ENCODE measurements at places on chromosomes 11 and 22.

DNA sequence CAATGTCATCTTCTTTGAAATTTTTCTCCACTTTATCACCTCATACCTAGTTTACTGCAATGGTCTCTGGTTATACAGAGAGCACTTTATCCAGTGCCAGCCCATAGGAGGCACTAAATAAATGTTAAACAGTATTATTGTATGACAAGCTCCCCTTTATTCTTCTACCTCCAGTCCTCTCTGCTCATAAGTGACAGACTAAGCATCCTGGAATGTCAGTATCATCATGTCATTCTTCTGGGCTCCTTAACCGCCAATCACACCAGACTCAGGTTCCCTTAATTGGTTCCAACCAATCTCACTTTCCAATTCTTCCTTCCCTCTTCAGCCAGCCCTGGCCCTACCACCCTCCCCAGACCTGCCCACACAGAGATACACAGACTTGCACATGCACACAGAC, 93.1 kb downstream of the RPL27A start:
- DNase-seq, result no peak

- DNase-seq, result no peak
Observed at GRCh38 chr22:44187652-44188230, 7.0 kb downstream of the PARVG start.

GRCh38 chr22:33832558-33833151, 87.6 kb downstream of the LARGE1 start:
- no peak for DNase-seq

DNA sequence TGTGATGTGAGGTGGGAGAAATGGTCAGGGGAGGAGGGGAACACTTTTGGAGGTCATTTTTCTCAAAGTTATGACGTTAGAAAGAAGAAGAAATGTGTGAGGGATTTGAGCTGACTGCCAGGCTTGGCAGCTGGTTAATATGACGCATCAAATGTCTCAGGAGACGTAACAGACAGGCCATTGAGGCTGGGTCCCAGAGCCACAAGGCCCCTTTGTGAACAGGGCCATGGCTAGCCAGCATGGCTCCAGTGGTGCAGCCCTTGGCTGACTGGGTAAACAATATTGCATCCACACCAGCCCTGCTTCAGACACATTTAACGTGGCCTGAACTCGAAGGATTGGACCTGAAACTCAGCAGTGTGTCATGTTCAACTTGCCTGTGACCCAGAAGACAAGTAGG, 34.3 kb downstream of the AMOTL1 start:
- DNase-seq, result no peak

DNA sequence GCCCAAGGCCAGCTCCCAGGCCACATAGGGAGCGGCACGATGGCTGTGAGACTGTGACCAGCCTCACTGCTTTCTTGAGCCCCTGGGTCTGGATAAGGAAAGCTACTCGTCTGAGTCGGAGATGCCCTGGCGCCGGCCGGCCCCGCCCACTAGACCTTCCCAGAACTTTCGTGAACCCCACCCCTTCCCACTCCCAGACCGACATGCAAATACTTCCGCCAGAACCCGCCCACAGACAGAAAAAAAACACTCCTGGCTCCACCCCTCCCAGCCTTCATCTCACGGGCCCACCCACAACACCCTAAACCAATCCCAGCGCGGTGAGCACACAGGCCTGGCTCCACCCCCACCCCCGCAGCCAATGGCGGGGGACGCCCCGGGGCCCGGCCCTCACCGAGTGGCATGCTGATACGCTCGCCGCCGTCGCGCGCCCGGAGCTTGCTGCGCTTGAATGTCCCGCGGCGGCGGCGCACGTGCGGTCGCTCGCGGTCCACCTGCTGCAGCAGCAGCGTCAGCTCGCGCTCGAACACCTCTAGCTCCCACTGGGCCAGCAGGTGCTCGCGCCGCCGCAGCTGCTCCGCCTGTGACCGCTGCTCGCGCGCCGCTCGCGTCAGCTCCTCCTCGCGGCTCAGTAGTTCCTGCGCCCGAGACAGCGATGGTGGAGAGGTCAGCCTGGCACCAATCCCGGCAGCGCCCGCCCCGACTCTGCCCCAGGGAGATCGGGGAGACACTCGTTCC, 7.0 kb downstream of the MAP3K11 start:
- DNase-seq, result no peak

GRCh38 chr11:128053981-128054931, 533.1 kb downstream of the ETS1 start:
- no peak for DNase-seq

DNA sequence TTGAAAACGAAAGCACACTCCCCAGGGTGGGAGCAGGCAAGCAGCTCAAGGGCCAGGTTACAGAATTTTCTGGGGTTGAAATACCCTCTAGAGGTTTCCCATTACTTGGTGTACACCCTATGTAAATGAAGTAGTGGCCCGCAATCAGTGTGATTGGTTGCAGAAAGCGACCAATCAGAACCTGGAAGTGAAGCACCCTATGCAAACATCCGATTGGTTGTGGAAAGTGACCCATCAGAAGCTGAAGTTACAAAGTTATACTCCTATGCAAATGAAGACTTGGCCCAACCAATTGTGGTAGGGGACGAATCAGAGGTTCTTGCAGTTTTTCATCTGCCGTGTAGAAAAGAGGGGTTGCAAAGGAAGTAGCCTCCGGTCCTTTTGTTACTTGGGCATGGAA, 19.2 kb downstream of the PRR5 start:
- no peak for DNase-seq

- DNase-seq, result no peak
Observed at GRCh38 chr22:47604563-47604962, 842.1 kb downstream of the TBC1D22A start.

GRCh38 chr22:27692243-27692642, 109.3 kb downstream of the MN1 start:
- no peak for DNase-seq

DNA sequence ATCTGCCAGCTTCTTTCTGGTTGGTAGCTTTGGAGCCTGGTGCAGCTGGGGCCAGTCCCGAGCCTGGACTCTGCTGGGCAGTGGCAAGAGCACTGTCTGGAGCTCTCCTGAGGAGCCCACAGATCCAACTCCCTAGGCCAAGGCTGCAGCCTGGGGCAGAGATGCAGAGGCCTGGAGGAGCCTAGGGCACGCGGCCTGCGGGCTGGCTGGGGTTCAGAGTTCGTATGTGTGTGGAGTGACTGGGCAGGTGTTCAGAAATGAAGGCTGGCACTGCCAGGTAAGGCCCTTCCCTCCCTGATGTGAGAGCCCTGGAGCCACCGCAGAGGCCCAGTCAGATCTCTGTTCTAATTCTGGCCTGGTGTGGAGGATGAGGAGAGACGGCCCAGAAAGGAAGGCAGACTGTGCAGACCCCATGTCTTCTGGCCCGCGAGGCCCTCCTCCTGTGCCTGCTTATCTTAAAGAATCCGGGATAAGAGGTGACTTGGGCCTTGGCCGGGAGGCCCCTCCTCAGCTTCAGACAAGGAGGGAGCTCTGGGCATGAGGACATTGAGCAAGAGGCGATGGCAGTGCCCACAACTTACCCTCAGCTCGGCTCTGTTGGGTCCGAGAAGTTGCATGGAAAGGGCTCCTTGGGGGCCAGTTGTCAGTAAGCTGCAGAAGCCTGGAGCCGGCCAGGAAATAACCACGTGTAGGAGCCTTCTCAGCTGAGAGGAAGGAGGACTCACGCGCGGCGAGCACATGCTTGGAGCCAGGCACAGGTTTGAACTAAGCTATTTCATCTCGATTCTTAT, 62.2 kb upstream of the B3GAT1 start:
- no peak for DNase-seq

GRCh38 chr11:326592-326841, 5.9 kb upstream of the IFITM3 start:
- DNase-seq, result no peak

DNA sequence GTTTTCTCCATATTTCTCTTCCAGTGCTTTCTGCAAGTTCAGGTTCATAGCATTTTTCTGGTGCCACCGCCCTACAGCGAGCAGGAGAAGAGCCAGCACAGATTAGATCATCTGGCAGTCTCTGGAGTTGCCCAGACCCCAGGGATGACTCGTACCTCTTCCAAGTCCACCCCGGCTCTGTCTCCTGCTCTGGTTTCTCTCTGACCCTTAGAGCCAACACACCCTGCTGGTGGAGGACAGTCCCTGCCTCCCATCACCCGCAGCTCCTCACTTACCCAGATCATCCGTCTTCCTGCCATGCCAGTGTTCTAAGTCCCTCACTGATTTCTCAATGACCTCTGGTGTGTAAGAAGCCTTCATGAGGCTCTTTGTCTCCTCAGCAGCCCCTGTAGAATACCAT, 28.0 kb downstream of the TST start:
- no peak for DNase-seq

DNA sequence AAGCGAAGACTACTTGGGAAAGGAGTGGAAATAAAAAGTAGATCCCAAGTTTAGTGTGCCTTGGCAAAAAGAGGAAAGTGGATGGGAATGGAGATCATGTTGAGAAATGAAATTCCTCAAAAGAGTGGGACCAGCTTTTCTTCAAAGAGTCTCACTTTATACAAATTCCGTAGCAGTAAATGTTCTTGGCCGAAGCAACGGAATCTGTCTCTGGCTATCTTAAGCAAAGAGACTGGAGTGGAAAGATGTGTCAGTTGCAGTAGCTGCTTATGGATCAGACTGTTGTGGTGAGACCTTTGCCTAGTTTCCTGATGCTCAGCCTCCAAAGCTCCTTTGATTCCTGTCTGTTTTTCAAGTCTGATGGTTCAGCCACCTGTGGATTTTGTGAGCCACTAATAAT, 73.6 kb downstream of the CSTPP1 start:
- DNase-seq, result no peak

- DNase-seq, result no peak
Observed at GRCh38 chr11:19919050-19919561, 206.5 kb downstream of the NAV2 start.

DNA sequence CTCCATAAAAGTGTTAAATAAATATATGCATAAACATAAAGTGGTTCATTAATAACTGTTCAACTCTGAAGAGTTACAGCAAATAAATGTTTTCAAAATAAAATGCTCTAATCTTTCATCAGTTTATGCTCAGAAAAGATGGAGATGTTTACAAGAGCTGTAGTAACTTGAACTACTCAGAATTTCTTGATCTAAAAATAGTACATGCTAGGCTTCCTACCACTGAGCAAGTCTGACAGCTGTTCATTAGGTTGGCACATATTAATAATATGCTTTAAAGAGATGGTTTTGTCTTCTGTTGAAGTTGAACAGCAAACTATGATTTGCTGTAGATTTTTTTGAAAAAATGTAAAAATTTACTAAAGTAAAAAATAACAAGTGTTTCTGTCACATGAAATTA, 10.8 kb upstream of the SLN start:
- DNase-seq, result no peak

DNA sequence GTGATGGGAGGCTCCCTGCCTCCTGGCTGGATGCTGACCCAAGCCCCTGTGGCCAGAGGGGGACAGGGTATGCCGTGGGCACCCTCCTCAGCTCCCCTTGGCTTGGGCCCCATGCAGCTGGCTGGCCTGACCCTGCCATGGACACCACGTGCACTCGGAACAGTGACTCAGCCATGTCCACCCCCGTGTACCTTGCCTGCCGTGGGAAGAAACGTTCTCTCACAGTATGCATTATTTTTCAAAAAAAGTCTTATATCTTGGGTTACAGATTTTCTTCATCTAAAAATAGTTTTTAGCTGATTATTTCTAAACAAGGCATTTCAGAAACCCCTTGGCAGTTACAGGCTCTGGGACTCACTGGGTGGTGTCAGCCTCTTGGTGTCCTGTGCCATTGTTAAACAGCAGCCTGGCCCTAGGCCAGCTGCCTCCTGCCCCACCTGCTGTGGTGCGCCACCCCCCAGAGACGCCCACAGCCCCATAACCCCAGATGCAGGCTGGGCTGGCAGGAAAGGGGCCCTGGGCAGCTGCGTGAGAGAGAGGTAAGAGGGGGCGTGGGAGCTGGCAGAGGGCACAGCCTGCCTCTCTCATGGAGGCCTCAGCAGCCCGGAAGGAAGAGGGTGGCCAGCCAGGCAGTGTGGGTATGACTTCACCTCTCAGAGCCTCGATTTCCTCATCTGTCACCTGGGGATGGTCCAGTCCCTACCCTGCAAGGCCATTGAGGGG, 99.8 kb downstream of the MORC2 start:
- no peak for DNase-seq

DNA sequence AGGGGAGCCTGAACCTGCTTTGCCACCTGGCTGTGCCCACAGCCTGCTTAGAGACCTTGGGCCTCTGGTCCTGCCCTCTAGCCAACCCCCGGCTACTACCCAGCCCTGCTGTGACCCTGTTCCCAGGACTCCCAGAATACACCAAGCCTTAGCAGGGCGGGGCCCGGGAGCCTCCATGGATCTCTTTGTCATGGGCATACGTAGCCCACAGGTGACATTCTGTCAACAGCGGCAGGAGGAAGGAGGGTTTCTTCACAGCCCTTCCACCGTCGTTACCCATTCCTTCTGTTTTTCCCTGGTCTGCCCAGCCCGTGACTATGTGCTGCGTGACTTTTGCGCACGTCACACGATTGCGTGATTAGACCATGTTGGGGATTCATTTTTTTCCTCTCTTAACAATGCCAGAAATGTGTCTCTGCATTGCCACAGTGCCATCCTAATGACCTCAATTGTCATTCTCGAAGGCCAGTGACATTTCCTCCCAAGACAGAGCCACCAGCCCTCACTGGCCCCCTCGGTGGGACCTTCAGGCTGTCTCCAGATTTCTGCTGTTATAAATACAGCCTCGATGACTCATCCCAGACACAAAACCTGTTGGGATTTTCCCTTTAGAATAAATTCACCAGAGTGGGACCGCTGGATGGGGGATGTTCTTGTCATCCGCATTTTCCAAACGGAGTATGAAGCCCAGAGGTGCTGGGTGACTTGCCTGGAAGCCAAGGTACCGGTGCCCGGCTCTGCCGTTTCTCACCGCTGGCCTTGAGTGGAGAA, 9.0 kb downstream of the SYT12 start:
- no peak for DNase-seq

Measured in activated CD4-positive, alpha-beta memory T cell treated with anti-CD3 and anti-CD28 coated beads, Interleukin-2, amount 10 ng/mL, durations not matched to agents 7 days and 5 days (primary cell).